Esophagus squamous epithelium (tissue), 5 donors: ENCODE measurements at places on chromosomes 4 and X.

DNA sequence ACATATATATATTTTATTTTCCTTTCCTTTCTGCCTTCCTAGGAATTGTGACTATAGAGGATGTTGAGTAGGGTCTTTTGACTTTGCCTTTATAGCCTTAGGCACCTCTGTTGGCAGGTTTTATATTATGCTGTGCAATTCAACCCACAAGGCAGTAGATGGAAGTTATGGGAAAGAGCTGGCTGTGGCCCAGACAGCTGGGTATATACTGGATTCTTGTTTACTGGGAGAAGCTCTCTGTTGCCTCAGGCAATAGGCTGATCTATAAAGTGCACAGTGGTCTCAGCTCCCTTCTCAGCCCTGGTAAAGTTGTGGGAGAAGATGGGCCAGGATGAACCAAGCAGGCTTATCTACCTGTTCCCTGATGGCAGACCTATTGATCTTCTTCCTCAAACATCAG lies 342.0 kb downstream of the GBA3 start:
- no peaks in the 10 kb centered on the region for H3K4me1 ChIP-seq
- DNase-seq = no peak
- H3K27me3 ChIP-seq = no peaks in the 10 kb centered on the region
- no peak overlapping the region for H3K27ac ChIP-seq
- H3K4me3 ChIP-seq = no peak overlapping the region
- no peaks in the 10 kb centered on the region for H3K36me3 ChIP-seq

DNA sequence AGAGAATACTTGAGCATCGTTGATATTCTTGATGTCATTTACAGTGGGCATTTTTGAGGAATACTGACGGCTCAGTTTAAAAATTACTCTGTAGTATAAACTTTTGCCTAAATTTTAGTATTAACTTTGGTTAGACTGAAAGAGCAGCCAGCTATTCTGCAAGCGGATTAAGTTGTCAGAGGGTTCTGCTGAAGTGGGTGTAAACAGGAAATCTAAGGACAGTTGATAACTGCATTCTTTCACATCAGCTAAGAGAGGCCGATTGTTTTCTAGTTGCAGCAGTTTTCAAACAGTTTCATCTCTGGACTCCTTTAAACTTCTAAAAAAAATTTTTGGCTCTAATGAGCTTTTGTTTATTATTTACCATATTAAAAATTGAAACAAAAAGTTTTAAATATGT lies 149.6 kb downstream of the RAPGEF2 start:
- H3K27ac ChIP-seq = no peak overlapping the region
- H3K27me3 ChIP-seq = no peaks in the 10 kb centered on the region
- no peaks in the 10 kb centered on the region for H3K36me3 ChIP-seq
- no peak for DNase-seq
- H3K4me3 ChIP-seq = no peak overlapping the region

- no peak overlapping the region for H3K27ac ChIP-seq
- no peaks in the 10 kb centered on the region for H3K27me3 ChIP-seq
- peaks cover 14% of the 10 kb centered on the region for H3K4me1 ChIP-seq
- no peak overlapping the region for H3K4me3 ChIP-seq
- DNase-seq = no peak
Observed at GRCh38 chr4:65046192-65047133, 623.8 kb downstream of the EPHA5 start.

DNA sequence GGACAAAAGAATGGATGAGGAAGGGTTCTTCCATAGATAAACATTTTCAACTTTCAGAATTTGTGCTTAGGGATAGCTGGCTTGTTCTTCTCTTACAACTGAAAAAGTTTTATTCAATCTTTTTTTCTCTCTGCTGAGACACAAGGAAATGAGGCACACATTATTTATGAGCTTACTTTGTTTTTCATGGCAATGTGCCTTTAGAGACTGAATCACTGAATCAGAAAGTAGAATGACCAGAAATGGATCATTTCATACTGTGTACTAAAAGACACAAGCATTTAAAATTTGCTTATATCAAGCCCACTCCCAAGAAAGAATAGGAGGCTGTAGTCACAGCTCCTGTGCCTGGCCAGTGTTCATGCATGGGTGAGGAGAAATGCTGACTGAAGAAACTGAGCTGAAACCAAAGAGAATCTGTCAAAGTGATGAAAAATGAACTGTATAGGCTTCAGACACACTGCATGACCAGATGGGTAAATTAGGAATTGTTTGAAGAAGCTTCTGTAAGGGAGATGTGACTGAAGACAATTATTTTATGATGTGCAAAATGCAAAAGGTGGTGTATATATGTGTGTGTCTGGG lies 413.8 kb downstream of the RAPGEF2 start:
- H3K4me3 ChIP-seq = no peak overlapping the region
- H3K27ac ChIP-seq = no peak overlapping the region
- no peak for DNase-seq
- no peaks in the 10 kb centered on the region for H3K4me1 ChIP-seq
- no peaks in the 10 kb centered on the region for H3K36me3 ChIP-seq
- H3K27me3 ChIP-seq = no peaks in the 10 kb centered on the region

GRCh38 chr4:4455210-4455865 lies 68.4 kb downstream of the NSG1 start:
- peaks cover 6% of the 10 kb centered on the region for H3K36me3 ChIP-seq
- no peak for DNase-seq
- no peaks in the 10 kb centered on the region for H3K27me3 ChIP-seq
- H3K4me3 ChIP-seq = no peak overlapping the region

- no peak overlapping the region for H3K4me3 ChIP-seq
- H3K4me1 ChIP-seq = no peaks in the 10 kb centered on the region
- H3K36me3 ChIP-seq = no peaks in the 10 kb centered on the region
- H3K27me3 ChIP-seq = no peaks in the 10 kb centered on the region
Observed at GRCh38 chrX:16705370-16705769, 7.1 kb downstream of the CTPS2 start.

DNA sequence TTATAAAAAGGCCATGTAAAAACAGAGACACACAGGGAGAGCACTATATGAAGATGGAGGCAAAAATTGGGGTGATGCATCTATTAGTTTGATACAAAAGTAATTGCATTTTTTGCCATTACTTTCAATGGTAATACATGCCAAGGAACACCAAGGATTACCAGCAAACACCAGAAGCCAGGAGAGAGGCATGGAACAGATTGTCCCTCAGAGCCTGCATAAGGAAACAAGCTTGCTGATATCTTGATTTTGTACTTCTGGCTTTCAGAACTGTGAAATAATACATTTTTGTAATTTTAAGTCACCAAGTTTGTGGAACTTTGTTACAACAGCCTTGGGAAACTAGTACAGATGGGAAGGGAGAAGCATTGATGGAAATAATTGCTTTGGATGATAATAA lies 45.6 kb upstream of the BOD1L1 start:
- H3K27ac ChIP-seq = no peak overlapping the region
- H3K27me3 ChIP-seq = no peaks in the 10 kb centered on the region
- H3K4me3 ChIP-seq = no peak overlapping the region
- H3K36me3 ChIP-seq = no peaks in the 10 kb centered on the region
- no peaks in the 10 kb centered on the region for H3K4me1 ChIP-seq
- no peak for DNase-seq

- H3K27ac ChIP-seq = no peak overlapping the region
- no peaks in the 10 kb centered on the region for H3K4me1 ChIP-seq
- no peak overlapping the region for H3K4me3 ChIP-seq
- no peaks in the 10 kb centered on the region for H3K27me3 ChIP-seq
Observed at GRCh38 chr4:72555377-72555831, 13.6 kb downstream of the ADAMTS3 start.

DNA sequence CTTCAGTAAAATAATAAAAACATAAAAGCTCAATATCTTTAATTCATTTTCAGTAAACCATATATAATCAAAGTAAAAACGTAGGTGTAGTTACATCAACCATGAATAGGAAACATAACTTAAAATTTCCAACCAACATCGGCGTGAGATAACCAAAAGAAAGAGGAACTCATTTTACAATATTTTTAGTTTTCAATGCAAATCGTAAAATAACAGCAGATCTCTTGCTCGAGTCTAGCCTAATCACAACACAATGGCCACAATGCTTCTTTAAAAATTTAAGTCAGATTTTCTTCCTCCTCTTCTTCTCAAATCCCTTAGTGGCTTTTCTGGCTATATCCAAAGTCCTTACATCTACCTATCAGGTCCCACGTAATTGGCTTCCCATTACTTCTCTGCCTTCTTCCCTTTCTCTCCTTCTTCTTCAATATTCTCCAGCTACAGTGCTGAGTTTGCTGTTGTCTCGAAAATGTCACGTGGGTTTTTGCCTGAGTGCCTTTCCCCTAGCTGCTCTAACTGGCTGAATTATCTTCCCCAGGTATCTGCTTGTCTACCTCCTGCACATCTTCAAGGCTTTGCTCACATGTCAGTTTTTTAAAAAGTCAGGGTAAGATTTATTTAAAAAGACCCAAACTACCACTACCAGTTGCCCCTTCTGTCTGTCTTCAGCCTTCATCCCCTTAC lies 90.9 kb upstream of the BANK1 start:
- H3K27me3 ChIP-seq = no peaks in the 10 kb centered on the region
- H3K4me1 ChIP-seq = no peaks in the 10 kb centered on the region
- H3K36me3 ChIP-seq = no peaks in the 10 kb centered on the region
- no peak overlapping the region for H3K27ac ChIP-seq

DNA sequence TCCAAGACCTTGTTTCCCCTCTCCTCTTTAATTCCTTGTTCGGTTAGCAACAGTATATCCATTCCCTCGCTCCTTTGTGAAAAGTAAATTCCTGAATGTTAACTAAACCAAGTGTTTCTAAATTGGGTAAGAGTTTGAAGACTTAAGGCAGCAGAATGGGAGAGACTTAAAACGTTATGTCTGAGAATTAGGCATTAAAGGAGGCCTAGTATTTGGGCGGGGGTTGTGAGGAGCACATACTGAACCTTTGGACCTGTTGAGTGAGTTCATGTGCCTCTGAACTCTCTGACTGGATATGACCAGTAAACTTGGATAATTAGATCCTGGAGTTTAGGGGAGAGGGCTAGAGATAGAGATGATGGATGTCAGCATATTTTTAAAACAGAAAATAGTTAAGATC lies 1.2 kb downstream of the MSMO1 start:
- no peak for DNase-seq
- peaks cover 17% of the 10 kb centered on the region for H3K4me1 ChIP-seq
- H3K27ac ChIP-seq = peak overlapping the region; percentile 92
- H3K36me3 ChIP-seq = peaks cover 28% of the 10 kb centered on the region
- H3K4me3 ChIP-seq = peak overlapping the region; percentile 97
- no peaks in the 10 kb centered on the region for H3K27me3 ChIP-seq

GRCh38 chrX:78753571-78753970 lies 6.1 kb downstream of the LPAR4 start:
- no peaks in the 10 kb centered on the region for H3K36me3 ChIP-seq
- H3K4me1 ChIP-seq = no peaks in the 10 kb centered on the region
- no peaks in the 10 kb centered on the region for H3K27me3 ChIP-seq
- DNase-seq = no peak
- peak overlapping the region; percentile 30 for H3K27ac ChIP-seq
- no peak overlapping the region for H3K4me3 ChIP-seq

DNA sequence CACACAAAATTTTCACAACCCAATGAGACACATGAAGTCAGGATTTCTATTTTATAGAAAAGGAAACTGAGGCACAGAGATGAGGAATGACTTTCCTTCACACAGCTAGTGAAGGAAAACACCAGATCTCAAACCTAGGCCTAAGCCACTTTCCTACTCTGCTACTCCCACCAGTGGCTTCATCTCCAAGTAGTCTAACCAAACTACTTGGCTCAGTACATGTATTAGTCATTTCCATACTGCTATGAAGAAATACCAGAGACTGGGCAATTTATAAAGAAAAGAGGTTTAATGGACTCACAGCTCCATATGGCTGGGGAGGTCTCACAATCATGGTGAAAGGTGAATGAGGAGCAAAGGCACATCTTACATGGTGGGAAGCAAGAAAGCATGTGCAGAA lies 196.6 kb downstream of the EVC2 start:
- no peaks in the 10 kb centered on the region for H3K27me3 ChIP-seq
- no peaks in the 10 kb centered on the region for H3K36me3 ChIP-seq
- no peak overlapping the region for H3K27ac ChIP-seq
- DNase-seq = no peak

- no peaks in the 10 kb centered on the region for H3K4me1 ChIP-seq
- no peak overlapping the region for H3K27ac ChIP-seq
- no peak for DNase-seq
Observed at GRCh38 chrX:129784371-129784770, 4.6 kb downstream of the SASH3 start.

- H3K27me3 ChIP-seq = no peaks in the 10 kb centered on the region
- no peak for DNase-seq
- H3K27ac ChIP-seq = no peak overlapping the region
- no peaks in the 10 kb centered on the region for H3K36me3 ChIP-seq
Observed at GRCh38 chrX:7570432-7571029, 272.4 kb upstream of the VCX start.

DNA sequence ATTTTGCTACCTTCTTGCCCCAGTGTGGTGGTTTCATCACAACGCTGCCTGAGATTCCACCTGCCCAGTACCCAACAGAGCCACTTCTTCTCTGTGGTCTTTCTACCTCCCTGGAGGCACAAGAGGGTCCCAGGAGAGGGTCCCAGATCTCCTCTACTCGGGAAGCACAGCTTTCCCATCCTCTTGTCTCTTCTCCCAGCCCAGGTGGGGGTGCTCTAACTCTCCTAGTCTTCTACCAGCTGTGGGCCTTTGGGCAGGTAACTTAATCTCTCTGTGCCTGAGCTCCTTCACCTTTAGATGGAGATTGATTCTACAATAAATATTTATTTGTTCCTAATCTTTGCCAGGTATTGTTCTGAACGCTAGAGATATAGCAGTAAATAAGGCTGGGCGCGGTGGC lies 1.8 kb upstream of the HPGDS start:
- no peak for DNase-seq
- no peak overlapping the region for H3K27ac ChIP-seq
- no peaks in the 10 kb centered on the region for H3K27me3 ChIP-seq
- no peaks in the 10 kb centered on the region for H3K4me1 ChIP-seq
- no peak overlapping the region for H3K4me3 ChIP-seq
- no peaks in the 10 kb centered on the region for H3K36me3 ChIP-seq

DNA sequence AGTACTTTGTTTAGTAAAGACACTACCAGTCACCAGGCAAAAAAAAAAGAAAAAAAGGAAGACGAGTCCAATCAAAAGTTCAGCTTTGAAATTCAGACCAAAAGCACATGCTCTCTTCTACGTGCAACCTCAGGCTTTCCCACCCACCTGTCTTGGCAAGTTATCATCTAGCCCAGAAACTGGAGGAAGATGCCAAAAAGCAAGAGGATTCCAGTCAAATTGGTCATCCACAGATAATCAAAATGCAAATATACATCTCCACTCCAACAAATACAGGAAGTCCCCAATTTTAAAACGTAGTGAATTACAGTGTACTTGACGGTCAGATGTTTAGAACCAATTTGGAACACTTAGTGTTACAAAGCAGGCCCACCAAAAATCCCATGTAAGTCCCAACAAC lies 96.5 kb downstream of the PALLD start:
- no peak for DNase-seq
- H3K27ac ChIP-seq = no peak overlapping the region
- no peaks in the 10 kb centered on the region for H3K36me3 ChIP-seq
- H3K27me3 ChIP-seq = no peaks in the 10 kb centered on the region
- H3K4me1 ChIP-seq = peaks cover 30% of the 10 kb centered on the region
- H3K4me3 ChIP-seq = no peak overlapping the region

DNA sequence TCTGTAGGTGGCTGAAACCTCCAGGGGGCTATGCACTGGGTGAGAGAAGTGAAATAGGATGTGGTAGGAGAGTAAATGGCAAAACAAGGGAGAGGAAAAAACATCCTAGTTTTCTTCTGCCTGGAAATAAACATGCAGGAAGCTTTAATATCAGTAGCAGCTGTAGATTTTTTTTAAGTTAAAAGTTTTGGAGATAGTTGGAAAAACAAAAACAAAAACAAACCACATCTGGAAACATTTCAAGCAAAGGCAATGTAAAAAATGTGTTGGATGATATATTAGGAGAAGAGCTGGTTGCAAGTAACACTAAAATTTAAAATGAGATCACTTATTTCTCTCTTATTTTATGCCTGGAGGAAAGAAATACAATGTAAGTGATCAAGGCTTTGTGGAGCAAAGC lies 388.0 kb downstream of the SPRY1 start:
- H3K27me3 ChIP-seq = no peaks in the 10 kb centered on the region
- no peak overlapping the region for H3K4me3 ChIP-seq
- no peaks in the 10 kb centered on the region for H3K4me1 ChIP-seq
- H3K27ac ChIP-seq = peak overlapping the region; percentile 21
- H3K36me3 ChIP-seq = no peaks in the 10 kb centered on the region
